Calu3 (cell line): ENCODE measurements at places on chromosomes 4 and X. TPM values are rescaled to one million over a fixed set of nuclear protein-coding genes. Genes with fewer than 3 reads are reported as not detected.

DNA sequence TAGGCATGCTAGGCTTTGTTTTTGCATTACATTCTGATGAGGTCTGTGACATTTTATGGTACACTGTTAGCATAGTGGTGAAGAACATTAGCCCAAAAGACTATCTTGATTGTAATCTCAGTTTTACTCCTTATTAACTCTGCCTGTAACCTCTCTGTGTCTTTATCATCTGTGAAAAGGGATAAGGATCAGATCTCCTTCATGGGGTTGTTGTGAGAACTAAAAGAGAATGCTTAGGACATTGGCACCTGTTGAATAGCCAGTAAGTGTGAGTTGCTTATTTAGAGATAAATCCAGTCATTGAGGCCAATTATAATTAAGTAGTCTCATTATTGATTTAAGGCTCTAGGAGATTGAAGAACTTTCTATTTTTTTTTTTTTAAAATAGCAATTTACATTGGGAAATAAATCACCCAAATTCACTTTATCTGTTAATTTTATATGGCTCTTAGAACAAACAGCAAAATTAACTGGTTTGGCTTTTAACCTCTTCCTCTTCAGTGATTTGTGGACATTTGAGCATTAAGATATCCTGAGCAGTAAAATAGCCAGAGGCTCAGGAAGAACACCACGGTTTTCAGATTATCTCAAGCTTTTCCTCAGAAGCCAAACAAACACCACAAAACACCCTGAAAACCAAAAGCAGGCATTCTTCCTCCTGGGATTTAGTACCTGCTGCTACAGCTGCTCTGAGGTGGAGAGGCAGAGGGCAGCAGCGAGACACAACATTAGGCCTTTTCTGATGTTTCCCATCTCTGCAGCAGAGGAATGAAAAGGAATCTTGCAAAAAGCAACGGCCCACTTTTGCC is 192.9 kb downstream of the ARHGAP10 start:
- peak; percentile 36 for DNase-seq

- no peak for DNase-seq
Observed at GRCh38 chrX:23902419-23902818, 5.3 kb downstream of the APOO start.

DNA sequence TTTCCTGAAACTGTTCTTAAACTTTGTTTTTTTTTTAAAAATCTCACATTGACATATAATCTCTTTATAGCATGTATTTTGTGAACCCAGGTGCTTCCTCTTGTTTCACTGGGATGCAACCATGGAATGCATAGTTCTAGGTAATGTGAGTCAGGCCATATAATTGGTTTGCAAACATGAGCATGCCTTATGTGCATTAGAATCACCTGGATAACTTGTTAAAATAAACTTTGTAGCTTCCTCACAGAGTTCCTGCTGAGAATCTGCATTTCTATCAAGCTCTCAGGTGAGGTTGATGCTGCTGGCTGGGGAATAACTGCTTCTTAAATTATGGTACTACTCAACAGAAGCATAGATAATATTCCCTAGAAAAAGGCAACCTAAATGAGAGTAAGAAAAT is 940.3 kb upstream of the LCORL start:
- DNase-seq, result no peak

Gene COX7B
- 309 and 326 TPM in 2 replicates for total RNA-seq

DNA sequence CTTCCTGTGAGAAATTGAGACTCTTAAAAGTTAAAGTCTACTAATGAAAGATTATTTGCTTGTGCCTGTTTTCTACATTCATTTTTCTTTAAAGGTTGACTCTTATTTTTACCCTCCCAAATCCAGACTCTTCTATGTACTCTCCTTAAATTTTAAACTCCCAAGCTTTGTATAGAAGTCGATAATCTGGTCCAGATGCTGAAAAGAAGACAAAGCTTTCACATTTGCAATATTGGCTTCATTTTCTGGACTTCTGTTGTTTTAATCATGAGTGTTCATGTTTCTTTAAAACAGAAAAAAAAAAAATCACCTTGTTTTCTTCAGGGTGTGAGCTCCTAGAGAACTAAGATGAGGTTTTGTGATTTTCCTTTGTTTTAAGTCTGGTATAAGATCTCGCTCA is 53.2 kb upstream of the TBC1D14 start:
- no peak for DNase-seq
